ENCODE measurements at places on chromosomes 4 and X.

GRCh38 chr4:122810669-122811068 lies 16.0 kb upstream of the FGF2 start:
- no peaks in the 10 kb centered on the region for H3K27me3 ChIP-seq
- no peak for DNase-seq
- H3K4me1 ChIP-seq: no peaks in the 10 kb centered on the region
- H3K36me3 ChIP-seq: no peaks in the 10 kb centered on the region
- H3K27ac ChIP-seq: no peak overlapping the region
- no peak overlapping the region for H3K4me3 ChIP-seq

DNA sequence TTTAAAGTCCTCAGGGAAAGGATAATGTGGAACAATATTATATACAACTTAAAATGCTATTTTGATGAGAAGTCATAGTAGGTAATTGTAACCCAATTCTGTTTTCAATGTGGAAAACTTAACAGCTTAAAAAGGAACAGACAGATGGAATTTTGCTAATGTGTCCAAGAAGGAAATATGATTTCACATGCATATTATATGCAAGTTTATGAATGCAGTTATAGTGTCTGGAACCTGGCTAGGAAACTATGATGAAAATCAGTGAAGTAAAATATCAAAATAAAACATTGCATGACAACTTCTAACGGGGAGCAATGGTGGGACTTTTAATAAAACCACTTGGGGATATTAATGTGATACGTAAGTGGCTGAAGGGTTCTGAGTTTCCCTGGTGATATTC lies 152.6 kb upstream of the HAND2 start:
- H3K4me1 ChIP-seq: peaks cover 8% of the 10 kb centered on the region
- DNase-seq: no peak
- no peaks in the 10 kb centered on the region for H3K36me3 ChIP-seq
- H3K27me3 ChIP-seq: no peaks in the 10 kb centered on the region
- no peak overlapping the region for H3K27ac ChIP-seq

DNA sequence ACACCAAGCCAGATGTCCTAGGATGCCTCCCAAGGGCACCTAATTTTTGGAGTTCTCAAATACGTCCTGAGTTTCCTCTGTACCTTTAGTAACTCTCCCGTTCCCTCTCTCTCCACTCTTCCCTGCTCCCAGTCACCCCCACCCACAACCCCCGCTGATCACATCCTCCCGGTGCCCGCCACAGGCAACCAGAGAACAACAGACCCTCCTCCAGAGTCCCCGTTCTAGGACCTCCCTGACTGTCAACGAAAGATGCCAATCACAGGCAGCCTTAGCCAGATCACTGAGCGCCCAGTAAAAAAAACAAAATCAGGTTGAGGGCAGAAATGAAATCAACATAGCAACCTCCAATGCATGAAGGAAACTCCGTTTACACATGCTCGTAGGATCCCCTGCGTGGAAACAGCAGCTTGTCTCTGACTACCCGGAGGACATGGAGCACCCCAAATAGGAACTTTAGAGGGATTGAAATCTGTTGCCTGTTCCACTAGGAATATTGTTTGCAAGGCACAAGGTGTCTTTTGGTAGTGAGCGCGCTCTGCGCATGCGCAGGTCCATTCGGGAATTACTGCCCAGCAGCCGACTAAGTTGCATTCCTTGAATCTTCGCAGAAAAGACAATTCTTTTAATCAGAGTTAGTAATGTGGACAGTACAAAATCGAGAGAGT lies at the start of gene GABRB1:
TSS of gene GABRB1 (plus strand) at position 557 of the 668 bp plus-strand sequence.
- H3K4me1 ChIP-seq: peaks cover 5% of the 10 kb centered on the region
- DNase-seq: no peak
- H3K4me3 ChIP-seq: peak within 1 kb of the TSS; percentile 65
- H3K27me3 ChIP-seq: no peaks in the 10 kb centered on the region
- H3K27ac ChIP-seq: no peak within 1 kb of the TSS
- H3K36me3 ChIP-seq: no peaks in the 10 kb centered on the region

GRCh38 chrX:14798805-14799397 lies 74.0 kb downstream of the FANCB start:
- no peak overlapping the region for H3K4me3 ChIP-seq
- no peak for DNase-seq
- no peaks in the 10 kb centered on the region for H3K4me1 ChIP-seq

GRCh38 chrX:10597871-10598270 lies 22.5 kb downstream of the MID1 start:
- H3K4me3 ChIP-seq: no peak overlapping the region
- no peaks in the 10 kb centered on the region for H3K4me1 ChIP-seq
- H3K36me3 ChIP-seq: no peaks in the 10 kb centered on the region
- DNase-seq: no peak

DNA sequence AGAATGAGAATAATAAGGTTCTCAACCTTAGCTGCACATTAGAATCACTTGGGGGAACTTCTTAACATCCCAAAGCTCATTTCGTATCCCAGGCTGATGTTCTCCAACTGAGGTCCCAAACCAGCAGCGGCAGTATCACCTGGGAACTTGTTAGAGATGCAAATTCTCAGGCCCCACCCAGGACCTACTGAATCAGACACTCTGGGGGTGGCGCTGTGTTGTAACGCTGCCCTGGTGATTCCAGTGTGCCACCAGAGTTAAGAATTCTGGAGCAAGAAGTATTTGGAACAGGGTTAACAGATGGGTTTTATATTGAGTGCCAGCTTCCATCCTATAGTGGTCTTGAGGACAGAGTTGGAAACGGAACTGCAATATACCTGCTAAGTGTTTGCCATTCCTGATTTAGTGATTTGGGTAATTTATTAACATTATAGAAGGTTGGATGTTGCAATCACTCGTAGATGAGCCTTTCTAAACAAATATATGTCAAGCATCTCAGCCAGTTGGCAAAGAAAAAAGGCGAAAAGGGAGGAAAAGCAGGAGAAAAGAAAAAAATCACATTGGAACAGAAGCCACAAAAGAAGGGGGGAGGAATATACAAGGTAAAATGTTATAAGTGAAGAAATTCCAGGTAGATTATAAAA lies 141.0 kb downstream of the ARX start:
- H3K27ac ChIP-seq: no peak overlapping the region
- H3K36me3 ChIP-seq: no peaks in the 10 kb centered on the region
- no peak overlapping the region for H3K4me3 ChIP-seq
- no peaks in the 10 kb centered on the region for H3K4me1 ChIP-seq

Data from thoracic aorta (tissue), 2 donors.